Motor neuron (in vitro differentiated cells): ENCODE measurements at places on chromosomes 7 and 10. TPM values are rescaled to one million over a fixed set of nuclear protein-coding genes. Genes with fewer than 3 reads are reported as not detected.

DNA sequence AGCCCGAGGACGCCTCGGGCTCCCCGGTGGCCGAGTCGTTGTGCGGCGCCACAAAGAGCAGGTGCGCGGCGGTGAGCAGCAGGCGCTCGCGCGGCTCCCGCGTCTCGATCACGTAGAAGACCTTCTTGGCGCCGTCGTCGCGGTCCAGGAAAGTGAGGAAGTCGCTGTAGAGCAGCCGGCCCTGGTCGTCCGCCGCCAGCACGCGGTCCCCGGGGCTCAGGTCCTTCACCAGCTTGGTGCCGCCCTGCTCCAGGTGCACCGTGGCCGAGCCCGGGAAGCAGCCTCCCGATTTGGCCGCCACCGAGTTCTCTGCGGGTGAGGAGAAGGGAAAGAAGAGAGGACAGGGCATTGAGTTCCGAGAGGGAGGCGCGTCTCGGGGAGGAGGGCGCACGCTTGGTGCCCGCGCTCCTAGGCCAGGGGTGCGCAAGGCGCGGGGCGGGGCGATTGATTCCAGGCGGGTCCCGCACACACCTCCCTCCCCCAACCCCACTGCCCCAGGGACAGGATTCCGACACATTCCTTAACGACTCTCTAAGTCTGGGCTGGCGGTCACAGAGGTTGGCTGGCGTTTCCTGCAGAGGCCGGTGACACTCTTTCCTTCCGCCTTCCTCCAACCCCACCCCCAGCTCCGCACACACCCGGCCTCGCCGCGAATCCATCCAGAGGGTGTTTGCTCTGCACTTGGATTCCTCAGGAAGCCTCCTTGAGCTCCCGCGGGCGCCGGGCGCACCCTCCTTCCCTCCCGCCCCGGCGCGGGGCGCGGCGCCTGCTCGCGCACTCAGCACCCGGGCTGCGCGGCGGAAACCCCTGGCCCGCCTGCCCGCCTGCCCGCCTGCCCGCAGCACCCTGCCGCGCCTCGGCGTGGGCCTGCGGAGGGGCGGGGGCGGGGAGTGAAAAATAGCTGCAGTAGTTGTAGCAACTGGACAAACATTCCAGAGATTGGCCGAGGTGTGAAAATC lies 8.6 kb downstream of the SHH start:
- ATAC-seq, result peak; percentile 11

- peak; percentile 91 for ATAC-seq
These were observed 15.2 kb upstream of the PPP2R2D start for GRCh38 chr10:131885391-131886165.

Gene SORBS1
- 36.1 and 38.9 TPM in 2 replicates for total RNA-seq

Gene STK31
- 0.87 and 1.1 TPM in 2 replicates for total RNA-seq

DNA sequence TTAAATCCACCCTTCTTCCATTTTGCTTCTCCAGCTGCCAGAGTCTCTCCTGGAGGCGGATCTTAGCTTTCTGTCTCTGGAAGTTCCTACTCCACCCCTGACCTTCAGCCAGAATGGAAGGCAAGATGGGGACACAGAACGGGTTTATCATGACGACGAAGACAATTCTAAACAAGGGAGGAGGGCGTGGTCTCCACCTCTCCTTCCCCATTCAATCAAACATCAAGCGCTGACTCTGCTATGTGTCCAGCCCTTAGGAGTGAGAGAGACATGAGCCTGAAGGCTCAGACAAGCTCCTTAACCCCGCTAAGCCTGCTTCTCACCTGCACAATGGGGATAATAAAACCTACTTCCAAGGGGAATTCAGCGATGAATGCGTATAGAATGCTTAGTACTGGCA lies 3.1 kb downstream of the CYP17A1 start:
- ATAC-seq, result no peak

GRCh38 chr10:24503461-24504320 lies 220.0 kb downstream of the ARHGAP21 start:
- peak; percentile 64 for ATAC-seq

DNA sequence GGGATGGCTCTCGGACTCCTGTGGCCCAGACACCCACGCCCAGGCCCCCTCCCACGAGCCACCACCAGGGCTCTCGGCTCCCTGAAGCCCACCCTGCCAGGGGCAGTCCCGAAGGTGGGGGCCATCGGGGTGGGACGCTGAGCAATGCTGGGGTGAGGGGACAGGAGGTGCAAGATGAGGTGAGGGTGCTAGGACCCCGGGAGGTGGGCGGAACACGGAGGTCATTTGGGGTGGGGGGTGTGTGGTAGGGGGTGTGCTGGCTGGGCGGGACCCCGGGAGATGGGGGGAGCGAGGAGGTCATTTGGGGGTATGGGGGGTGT lies 17.0 kb upstream of the LFNG start:
- ATAC-seq, result no peak

GRCh38 chr7:156979711-156980110 lies 30.2 kb downstream of the NOM1 start:
- ATAC-seq, result no peak

DNA sequence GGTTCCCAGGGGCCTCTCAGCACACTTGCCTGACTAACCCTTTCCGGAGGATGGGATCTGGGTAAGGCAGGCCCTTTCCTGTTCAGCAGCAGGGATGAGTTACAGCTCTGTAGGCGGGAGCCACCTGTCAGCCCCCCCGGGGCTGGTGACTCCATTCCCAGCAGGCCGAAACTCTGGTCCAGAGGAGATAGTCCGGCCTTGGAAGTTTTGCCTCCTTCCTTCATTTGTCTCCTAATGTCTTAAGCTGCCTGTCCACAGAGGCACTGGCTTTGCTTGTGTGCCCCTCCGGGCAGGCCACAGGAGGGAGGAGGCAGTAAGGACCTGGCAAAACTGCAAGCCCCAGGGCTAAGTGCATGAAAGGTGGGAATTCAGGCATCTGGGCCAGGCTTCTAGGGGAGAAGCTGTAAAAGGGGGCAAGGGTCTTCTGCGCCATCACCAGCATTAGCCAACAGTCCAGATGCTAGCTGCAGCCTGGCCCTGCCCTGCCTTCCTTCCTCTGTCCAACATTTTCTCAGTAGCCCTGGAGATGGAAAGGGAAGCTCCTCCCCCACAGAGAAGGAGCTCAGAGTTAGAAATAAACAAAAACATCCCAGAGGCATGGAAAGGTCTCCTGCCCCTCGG lies 1.2 kb downstream of the ADIRF start:
- peak; percentile 44 for ATAC-seq

GRCh38 chr10:79053481-79054202 lies 15.1 kb upstream of the ZMIZ1 start:
- ATAC-seq, result no peak

Gene BICC1
- 3.3 and 4.8 TPM in 2 replicates for total RNA-seq
